ENCODE measurements at places on chromosomes 11 and 22.

DNA sequence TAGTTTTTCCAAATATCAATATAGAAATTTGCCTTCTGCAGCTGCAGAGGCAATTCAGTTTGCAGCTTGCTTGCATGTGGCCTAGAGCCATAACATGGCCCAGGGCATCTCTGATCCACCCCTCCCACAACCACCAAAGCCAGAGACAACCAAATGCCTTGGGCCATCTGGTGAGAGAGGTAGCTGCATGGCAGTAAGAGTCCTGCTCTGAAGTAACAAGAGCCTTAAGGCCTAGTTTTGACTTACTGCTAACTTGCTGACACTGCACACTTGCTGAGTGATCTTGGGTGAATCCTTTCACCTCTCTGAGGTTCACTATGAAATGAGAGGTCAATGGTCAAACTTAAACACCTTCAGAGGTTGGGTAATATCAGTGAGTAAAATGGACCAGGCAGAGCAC lies 4.9 kb upstream of the SPECC1L start:
- DNase-seq = no peak

GRCh38 chr11:99063331-99063730 lies 42.6 kb downstream of the CNTN5 start:
- DNase-seq = no peak

DNA sequence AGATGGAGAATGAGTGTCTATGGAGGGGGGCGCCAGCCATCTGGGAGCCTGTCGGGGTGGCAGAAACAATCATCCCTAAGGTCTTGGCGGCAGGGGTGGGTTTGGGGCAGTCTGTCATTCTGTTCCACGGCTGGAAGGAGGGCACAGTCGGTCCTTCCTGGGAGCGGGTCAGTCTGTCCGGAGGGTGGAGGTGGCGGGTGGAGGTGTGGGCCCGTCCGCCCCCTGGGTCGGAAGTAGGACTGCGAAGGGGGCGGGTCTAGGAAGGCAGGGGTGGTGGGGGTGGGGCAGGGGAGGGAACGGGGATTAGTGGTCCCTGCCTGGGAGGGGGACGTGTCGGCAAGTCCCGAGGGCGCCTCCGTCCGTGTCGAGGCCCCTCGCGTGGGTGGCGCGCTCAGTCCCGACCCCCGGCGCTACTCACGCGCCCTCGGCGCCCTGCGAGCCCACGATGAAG lies 461 bp downstream of the TBC1D10A start:
- DNase-seq = no peak

GRCh38 chr11:74069146-74070046 lies 60.5 kb upstream of the UCP3 start:
- DNase-seq = no peak

- DNase-seq = no peak
These were observed 129.9 kb upstream of the TTC12 start for GRCh38 chr11:113184498-113184897.

DNA sequence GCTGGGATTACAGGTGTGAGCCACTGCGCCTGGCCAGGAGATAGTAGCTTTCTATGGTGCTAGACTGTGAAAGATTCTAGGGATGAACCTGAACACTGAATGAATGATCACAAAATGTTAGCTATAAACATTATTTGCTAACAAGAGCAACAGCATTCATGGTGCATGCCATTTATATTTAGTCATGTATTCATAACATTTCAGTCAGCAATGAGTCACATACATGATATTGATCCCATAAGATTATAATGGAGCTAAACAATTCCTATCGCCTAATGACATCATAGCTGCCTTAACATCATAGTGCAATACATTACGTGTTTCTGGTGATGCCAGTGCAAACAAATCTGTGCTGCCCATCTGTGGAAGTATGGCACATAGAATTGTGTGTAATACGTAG lies 164.1 kb downstream of the ARHGAP42 start:
- no peak for DNase-seq

DNA sequence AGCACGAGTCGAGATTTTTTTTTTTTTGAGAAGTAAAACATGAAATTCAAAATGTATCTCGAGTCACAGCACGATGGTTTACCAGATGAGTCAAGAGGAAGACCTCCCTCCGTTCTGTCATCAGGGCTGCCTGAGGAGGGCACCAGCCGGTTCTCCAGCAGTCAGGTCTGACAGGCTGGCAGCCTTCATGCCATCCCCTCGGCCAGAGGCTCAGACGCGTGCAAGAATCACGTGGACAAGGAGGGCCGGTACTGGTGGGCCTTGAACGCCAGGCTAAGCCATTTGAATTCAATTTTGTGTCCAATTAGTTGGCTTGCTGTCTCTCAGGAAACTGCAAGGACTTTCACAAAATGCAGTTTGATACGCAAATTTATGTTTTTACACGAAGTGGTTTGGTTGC lies 1412.2 kb downstream of the BRD1 start:
- no peak for DNase-seq

GRCh38 chr11:66126808-66127555 lies 56.9 kb downstream of the PACS1 start:
- DNase-seq = no peak

DNA sequence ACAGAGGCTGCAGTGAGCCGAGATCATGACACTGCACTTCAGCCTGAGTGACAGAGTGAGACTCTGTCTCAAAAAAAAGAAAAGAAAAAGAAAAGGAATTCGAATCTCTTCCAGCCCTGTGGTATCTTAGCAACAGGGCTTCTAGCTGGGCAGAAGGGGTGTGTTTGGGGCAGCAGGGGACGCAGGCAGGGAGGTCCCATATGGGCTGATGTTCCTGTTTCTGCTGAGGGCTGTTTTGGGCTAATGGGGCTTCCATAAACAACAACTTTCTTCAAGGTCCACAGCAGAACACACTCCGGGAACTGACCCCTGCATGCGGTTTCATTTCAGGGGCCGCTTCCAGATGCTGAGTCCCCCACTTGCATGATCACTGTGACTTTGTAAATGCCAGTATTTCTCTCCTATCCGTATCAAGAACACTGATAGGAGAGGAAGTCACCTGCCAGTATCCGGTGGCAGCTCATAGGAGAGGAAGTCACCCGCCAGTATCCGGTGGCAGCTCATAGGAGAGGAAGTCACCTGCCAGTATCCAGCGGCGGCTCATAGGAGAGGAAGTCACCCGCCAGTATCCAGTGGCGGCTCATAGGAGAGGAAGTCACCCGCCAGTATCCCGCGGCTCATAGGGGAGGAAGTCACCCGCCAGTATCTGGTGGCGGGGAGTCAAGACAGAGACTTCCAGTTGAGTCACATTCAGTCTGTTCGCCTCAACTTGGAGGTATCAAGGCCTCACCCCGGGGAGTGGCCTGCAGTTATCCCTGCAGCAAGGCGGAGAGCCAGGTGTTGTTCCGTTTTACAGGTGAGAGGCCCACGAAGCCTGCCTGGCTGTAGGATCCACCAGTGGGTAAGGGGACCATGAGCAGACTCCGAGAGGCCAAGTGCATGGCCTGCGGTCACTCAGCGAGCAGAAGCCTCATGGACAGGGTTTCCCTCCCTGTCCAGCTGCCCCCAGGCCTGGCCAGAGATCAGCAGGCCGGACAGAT lies 8.3 kb upstream of the FGF19 start:
- DNase-seq = no peak

- no peak for DNase-seq
These were observed 53.1 kb downstream of the OPCML start for GRCh38 chr11:133479209-133479608.

DNA sequence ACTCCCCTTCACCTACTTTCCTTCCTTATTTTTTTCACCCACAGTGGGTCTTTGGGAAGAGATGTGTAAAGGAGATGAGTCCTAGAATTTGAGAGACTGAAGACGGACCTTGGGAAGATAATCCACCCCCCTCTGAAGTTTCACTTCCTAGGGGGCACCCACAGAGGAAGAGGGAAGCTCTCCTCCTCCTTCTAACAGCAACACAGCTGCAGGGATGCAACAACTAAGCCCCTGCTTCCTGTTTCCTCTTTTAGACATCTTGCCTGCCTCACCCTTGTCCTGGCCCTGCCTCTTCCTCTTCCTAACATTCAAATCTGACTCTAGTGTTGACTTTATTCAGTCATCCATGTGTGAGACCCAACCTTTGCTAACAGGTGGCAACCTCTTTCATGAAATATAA lies 424.6 kb downstream of the BUD13 start:
- no peak for DNase-seq

GRCh38 chr22:21652010-21652546 lies 10.0 kb downstream of the SDF2L1 start:
- DNase-seq = peak; percentile 55

DNA sequence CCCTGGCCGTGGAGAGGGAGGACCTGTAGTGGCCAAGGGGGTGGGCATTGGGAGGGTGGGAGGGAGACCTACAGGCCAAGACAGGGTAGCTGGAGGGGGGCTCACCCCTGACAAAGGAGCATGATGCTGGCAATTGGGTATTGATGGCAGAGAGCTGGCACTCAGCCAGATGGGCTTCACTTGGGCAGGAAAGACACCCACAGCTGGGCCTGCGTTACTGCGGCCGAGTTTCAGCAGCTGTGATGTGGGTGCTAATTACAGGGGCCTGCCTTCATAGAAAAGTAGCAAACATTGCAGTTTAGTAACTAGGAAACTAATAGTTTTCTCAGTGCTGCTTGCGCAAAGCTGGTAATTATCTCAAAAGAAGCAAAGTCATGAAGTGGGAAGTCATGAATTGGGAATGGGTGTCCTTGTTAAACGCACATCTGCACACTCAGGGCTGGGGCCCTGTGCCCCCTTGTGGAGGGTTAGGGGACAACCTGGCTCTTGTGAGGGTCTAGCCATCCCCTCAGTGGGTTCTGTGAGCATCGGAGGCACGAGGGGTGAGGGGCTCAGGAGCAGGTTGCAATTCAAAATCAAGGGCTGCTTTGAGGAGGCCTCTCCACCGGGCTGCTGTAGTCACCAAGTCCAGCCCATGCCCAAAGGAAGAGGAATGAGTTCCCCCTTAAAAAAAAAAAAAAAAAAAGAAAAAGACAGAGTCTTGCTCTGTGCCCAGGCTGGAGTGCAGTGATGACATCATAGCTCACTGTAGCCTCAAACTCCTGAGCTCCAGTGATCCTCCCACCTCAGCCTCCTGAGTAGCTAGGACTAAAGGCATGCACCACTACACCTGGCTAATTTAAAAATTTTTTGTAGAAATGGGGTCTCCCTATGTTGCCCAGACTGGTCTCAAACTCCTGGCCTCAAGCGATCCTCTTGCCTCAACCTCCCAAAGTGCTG lies 24.4 kb upstream of the TXNRD2 start:
- no peak for DNase-seq

DNA sequence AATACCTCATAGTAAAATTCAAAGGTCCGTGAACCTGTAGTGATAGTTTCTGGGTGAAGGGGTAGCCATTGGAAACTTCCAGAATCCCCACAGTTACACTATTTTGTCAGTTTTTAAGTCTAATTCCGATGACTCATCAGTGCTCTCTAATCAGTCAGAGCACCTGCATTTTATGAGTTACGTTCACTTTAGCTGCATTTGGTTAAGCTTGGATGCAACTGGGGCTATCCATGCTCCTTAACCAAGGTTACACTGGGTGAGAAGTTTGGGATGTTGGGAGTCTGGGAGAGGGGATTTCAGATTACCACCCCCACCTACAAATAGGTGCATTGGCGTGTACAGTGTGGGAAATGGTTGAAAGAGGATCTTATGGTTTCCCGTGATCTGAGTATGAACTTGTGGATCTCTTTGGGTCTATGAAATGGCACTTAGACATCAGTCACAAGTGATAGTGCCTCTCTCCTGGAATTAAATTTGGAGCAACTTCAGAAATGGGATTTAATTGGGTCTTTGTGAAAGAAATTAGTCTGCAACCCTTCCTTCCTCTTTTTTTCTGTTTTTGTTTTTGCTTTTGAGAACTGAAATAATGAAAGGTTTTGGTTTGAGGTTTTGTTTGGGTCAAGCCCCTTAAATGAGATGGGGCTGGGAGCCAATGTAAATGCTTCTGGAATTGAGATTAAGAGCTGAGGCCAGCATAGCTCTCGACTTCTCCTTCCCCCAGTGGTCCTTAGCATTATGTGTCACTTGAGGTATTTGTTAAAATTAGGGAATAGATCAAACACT lies 31.5 kb downstream of the EHF start:
- DNase-seq = no peak

DNA sequence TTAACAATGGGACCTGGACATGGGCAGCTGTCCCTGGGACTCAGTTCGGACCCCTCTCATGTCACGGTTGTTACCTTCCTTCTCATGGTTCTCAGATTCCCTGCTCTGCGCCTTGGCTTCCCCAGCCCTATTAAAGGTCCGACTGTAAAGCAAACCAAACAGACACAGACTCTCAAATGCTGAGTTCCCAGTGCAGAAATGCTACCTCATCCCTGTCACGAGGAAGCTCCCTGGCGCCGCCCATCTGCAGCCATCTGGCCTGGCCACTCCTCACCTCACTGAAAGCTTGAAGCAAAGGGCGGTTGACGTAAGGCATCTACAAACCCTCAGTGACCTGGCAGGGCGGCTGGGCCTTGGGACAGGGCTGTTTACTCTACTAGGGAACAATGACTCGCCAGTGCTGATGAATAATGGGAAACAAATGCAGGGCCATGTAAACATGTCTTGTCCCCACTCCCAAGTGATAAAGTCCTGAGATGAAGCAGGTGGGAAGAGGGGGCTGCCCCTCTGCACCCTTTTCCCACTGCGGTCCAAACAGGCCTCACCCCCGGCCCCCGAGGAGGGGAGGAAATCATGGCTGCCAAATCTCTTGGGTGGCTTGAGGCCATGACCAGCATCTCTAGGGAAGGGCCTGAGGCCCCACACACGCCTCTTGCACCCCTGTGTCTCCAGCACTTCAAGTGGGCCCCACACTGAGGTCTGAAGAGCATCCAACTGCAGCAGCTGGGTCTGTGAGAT lies 49.3 kb downstream of the SCUBE1 start:
- DNase-seq = no peak

GRCh38 chr11:17762309-17762974 lies 27.9 kb downstream of the KCNC1 start:
- DNase-seq = no peak

- DNase-seq = no peak
These were observed 93.2 kb downstream of the TBC1D22A start for GRCh38 chr22:46855681-46856080.

GRCh38 chr11:123187248-123187647 lies 7.8 kb downstream of the CLMP start:
- no peak for DNase-seq

DNA sequence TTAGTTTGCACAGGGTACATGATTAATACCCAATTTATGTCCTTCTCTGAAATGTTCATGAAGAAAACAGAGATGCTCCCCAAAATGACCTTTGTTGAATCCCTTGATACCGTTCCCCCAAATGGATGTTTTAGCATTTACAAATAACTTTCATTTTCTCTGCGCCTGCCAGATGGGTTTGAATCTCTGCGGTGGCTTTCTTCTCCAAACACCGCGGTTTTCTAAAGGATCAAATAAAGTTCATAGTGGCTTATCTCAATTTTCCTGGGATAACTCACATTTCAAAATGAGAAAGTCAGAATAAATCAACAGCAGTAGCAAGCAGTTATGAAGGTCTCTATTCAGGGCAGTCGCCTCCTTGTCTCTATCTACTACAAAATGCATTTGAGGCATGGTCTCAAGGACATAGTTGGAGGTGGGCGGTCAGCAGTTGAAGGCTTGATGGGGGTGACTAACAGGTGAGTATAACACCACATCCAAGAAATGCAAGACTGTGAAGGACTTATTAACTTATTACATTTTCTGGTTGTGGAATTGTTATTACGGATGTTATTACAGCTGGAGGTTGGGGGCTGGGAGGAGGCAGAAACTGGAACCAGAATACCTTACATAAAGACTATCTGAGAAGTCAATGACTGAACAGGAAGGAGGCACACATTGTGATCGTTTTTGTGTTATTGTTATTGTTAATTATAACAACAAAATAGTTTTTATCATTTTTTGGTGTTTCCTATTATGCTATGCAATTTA lies 1513.3 kb downstream of the FAM181B start:
- no peak for DNase-seq

Data from NCI-H1436 treated with DMSO at 0.1 percent for 48 hours (cell line).